ENCODE measurements at places on chromosomes 7 and 10.

GRCh38 chr10:79112881-79113431 is 44.2 kb downstream of the ZMIZ1 start:
- no peak for DNase-seq

DNA sequence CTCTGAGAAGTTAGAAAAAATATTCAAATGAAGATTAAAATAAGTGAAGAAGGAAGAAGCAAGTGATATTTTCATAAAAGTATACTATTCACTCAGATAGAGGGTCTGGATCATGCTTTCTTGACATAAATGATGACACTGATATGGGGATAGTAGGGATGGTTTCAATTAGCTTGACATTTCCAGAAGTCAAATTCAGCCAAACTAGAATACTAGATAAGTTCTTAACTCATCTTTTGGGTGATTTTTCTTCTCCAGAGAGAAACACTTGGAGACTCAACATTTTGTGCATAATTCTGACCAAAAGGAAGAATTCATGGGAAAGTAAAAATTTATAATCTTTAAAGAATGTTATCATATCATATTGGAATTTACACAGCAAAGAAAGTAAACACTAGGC is 152.0 kb upstream of the LRGUK start:
- no peak for DNase-seq

GRCh38 chr10:118790058-118790457 is 35.3 kb upstream of the CACUL1 start:
- DNase-seq, result no peak

- DNase-seq, result no peak
Measured at GRCh38 chr7:133011746-133012145, 70.1 kb downstream of the CHCHD3 start.

- DNase-seq, result no peak
Measured at GRCh38 chr10:3738855-3739350, 46.1 kb downstream of the KLF6 start.

GRCh38 chr7:16347827-16348192 is 73.5 kb downstream of the CRPPA start:
- no peak for DNase-seq

- no peak for DNase-seq
Measured at GRCh38 chr7:76008156-76008687, 13.8 kb upstream of the TMEM120A start.

DNA sequence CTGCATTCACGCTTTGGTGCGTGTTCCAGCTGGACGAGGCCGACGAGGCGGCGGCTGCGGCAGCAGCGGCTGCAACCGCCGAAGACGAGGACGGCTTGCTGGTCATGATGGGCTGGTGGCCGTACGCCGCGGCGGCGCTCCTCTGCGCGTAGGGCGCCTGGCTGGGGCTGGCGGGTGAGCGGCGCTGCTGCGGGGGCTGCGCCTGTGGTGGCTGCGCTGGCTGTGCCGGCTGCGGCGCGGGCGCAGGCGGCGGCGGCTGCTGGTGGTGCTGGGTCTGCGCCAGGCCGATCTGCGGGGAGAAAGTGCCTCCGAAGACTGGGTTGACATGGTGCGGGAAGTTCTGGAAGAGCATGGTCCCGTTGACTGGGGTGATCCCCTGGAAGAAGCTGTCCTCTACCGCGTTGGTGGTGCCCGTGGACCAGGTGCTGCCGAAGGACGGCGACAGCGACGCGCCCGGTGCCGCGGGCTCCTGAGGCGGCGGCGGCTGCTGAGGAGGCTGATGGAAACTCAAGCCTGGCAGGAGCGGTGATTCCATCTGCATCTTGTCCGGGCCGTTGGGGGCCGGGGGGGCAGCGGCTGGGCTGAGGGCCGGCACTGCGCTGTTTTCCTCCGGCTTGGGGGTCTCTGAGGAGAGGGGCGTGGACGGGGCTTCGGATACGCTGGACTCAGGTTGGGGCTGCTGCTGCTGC is 51.1 kb downstream of the CPEB3 start:
- peak; percentile 82 for DNase-seq

- no peak for DNase-seq
Measured at GRCh38 chr7:100407285-100408180, 21.0 kb downstream of the ZCWPW1 start.

DNA sequence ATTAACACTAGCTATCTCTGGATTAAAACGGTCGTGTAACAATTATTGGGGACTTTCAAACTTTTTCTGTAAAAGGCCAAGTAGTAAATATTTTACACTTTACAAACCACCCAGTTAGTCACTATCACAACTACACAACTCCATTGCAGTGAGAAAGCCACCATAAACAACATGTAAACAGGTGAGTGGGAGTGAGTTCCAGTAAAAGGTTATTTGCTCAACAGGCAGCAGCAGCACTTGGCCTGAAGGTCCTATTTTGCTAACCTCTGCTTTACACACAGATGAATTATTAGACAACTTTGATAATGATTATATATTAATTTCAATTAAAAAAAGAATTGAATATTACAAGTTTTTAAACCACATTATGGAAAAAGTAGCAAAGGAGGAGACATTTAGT is 15.8 kb upstream of the AGMO start:
- DNase-seq, result no peak

DNA sequence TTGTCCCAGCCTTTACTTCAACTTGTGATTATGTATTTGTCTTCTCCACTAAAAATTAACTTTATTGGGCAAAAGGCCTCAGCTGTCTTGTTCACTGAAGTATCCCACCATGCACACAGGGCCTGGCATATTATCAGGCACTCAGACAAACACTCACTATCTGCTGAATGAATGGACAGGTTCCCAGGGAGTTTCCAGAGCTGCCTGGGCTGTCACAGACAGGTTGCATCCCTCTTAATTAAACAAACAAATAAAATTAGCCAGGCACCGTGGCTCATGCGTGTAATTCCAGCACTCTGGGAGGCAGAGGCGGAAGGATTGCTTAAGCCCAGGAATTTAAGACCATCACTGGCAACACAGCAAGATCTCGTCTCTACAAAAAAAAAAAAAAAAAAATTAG is 1.5 kb upstream of the TSPAN14 start:
- no peak for DNase-seq

- DNase-seq, result no peak
Measured at GRCh38 chr10:30671026-30671616, 41.6 kb upstream of the LYZL2 start.

DNA sequence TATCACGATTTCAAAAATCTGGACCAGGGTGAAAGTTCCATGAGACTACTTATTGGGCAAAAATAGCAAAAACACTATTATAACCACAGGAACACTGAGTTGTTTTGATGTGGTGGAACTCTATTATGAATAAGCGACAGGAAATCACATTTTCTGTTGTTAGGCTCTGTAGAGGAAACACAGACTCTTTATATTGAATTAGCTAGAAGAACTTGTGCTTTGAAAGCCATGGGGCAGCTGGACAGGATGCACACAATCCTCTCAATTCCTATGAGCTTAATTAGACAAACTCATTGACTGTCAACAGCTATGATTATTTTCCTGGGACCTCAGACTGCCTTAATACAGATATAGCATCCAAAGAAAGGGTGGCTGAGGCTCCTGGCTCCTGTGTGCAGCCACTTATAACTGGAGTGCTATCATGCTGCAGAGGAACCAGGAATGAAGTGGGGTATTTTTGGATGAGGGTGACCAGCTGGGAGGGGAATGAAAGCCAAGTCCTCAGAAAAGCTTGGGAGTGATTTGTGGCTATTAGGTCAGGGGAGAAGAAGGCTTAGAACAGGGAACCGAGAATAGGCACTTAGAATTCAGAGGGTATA is 657.3 kb downstream of the TYW1 start:
- DNase-seq, result no peak

GRCh38 chr10:132913559-132914115 is 28.7 kb downstream of the CFAP46 start:
- DNase-seq, result peak; percentile 21

- no peak for DNase-seq
Measured at GRCh38 chr7:122988333-122988732, 7.2 kb downstream of the TAS2R16 start.

GRCh38 chr10:52452600-52453493 is 138.8 kb downstream of the DKK1 start:
- DNase-seq, result no peak

- no peak for DNase-seq
Measured at GRCh38 chr10:73591935-73592699, 975 bp upstream of the USP54 start.

- no peak for DNase-seq
Measured at GRCh38 chr7:146223851-146224250, 107.2 kb downstream of the CNTNAP2 start.

- DNase-seq, result no peak
Measured at GRCh38 chr10:73859784-73860491, 14.4 kb downstream of the CAMK2G start.

DNA sequence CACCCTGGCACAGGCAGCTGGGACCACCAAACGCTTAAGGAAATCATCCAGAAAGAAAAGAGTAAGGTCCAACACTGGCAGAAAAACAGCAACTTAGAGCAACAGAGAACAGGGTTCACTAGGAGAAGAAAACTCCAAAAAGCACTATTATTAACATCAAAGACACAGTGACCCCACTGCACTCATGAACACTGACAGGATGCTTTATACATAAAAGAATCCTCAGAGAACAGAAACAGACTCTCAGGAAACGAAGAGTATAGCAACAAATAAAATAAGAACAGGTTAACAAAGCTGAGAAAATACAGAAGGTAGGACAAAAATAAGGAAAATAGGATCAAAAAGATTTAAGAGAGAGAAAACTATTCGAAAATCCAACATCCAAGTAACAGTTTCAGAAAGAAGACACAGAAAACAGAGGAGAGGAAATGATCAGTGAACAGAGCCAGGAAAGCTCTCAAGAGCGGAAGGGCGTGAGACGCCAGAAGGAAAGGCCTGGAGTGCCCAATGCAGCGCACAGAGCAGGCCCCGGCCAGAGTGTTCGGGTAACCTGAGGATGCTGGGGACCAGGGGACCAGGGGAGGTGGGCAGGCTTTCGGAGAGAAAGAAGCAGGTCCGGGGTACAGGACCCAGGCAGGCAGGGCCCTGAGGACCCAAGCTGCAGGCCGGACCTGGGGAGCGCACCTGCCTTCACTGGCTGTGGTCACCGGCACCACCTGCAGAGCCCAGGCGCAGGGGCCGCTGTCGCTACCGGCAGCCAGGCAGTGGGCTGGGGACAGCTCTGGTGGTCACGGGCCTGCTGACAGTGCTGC is 258.2 kb downstream of the MAD1L1 start:
- peak; percentile 64 for DNase-seq

DNA sequence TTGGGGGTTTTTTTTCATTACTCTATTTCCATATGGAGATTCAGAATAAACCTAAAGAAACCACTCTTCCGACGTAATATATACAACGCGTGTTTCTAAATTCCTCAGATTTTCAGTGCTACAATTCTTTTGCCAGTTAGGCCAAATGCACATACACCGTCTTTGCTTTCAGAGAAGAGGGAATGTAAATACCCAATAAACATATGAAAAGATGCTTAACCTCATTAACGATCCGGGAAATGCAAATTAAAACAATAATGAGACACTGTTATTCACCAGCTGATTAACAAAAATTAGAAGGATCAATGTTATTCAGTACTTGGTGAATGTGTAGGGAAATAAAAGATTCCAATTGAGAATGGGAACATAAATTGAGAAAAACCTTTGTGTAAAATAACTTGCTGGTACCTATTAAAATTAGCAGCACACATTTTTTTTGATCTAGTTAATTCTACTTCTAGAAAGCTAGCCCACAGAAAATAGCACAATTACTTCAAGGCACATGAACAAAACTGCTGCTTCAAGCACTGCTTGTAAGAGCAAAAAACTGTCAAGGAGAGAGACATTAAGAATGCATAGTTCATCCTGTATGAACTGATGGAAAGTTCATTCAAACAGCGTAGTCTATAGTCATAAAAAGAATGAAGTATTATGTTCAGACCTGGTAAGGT is 56.7 kb downstream of the FGFR2 start:
- no peak for DNase-seq

GRCh38 chr7:135098391-135098790 is 49.5 kb upstream of the TMEM140 start:
- DNase-seq, result no peak

- DNase-seq, result no peak
Measured at GRCh38 chr7:155913291-155913690, 101.0 kb upstream of the SHH start.

DNA sequence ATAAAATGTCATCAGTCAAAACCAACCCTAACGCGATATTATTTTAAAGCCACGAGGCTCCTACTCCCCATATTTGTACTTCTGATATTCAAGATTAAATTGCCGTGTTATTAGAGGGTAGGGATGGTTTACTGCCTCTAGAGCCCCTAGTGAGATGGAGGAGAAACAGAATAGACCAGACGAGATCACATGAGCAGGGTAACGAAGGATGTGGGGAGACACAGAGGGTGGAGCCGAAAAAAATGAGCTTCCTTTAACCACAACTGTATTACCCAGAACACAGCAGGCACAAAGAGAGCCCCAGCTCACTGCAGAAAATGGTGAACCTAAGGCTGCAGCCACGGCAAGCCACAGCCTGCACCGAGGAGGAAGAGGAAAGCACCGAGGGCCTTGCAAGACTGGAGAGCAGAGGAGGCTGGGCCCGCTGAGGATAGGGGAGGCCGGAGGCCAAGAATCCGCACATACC is 14.3 kb downstream of the ZC3HAV1 start:
- peak; percentile 73 for DNase-seq

DNA sequence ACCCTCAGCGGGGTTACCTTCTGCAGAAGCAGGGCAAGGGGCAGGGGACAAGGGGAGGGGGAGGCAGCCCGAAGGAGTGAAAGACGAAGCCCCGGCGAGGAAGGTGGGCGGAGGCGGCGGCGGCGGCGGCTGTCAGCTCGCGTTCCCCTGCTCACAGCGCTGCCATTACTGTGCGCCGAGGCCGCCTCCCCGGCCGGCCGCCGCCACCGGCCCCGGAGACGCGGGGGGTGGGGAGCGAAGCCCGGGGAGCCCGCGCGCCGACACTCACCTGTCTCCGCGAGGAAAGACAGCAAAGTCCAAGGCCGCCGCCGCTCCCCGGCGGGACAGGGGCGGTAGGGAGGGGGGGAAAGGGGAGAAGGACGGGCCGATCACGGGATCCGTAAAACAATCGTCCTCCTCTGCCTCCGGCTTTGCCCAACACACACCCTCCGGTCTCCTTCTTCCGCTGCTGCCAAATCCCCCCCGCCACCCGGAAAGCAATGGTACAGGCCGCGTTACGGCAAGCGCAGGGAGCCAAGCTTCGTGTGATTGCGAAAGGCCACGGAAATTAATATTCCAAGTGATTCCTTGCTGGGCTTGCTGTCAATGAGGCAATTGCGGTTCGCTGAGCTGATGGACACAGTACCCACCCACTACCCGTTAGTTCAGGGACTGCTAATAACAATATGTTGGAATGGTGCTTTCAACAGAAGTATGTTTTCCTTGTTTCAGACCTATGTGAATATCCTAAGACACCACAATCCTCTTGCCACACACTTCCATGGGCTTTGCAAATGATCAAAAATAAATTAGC is at the start of gene CUL2:
Gene CUL2, minus strand, starts transcription at position 180 of the 793 bp plus-strand sequence. CDS start 19,024 bp downstream, outside the sequence.
- peak; percentile 93 for DNase-seq
